Esophagus squamous epithelium (tissue), 5 donors: ENCODE measurements at places on chromosomes 4 and X. TPM values are rescaled to one million over a fixed set of nuclear protein-coding genes. Genes with fewer than 3 reads are reported as not detected.

- H3K4me3 ChIP-seq: no peak overlapping the region
- no peak overlapping the region for H3K27ac ChIP-seq
- no peak for DNase-seq
Observed at GRCh38 chrX:39492497-39493162, 605.1 kb downstream of the BCOR start.

GRCh38 chrX:2264179-2265030 is 236.4 kb downstream of the DHRSX start:
- H3K4me1 ChIP-seq: no peaks in the 10 kb centered on the region
- H3K27ac ChIP-seq: no peak overlapping the region
- no peak overlapping the region for H3K4me3 ChIP-seq
- no peak for DNase-seq

DNA sequence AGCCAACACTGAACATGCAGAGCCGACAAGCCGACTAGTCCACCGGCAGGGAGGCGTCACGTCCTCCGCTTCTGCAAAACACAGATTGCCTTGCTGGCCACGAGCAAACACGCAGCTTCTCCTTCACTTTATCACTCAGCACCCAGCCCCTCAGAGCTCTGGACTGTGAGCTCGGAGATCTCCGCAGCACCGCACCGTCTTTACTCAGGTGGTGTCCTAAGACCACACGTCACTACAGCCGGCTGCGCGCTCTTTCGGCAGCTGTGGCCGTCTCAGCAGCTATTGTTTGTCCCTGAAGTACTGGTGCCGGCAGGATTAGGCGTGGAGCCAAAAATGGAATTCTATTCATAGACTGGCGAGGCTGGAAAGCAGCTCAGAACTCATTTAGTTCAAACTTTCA is 72.0 kb downstream of the FAT1 start:
- H3K4me1 ChIP-seq: peaks cover 11% of the 10 kb centered on the region
- no peak for DNase-seq
- no peaks in the 10 kb centered on the region for H3K27me3 ChIP-seq
- H3K4me3 ChIP-seq: peak overlapping the region; percentile 25

Gene HMGN5
- total RNA-seq: 3.0 TPM
